ENCODE measurements at places on chromosomes 3 and 15.

DNA sequence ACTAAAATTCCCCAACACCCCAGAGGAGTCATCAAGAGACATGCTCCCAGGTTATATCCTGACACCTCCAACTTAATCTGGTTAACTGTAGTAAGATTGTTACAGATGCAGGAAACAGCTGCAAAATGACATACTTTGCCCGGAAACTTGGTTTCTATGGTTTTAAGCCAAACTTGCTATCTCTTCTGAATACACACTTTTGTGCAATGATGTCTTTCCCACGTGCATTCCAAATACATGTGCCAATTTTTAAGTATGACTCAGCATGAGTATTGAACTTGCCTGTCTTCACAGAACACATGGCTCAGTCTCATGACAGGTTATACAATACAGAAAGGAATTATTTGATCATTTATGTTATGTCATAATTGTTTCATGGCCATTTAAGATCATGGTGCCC, 207.0 kb upstream of the DCBLD2 start:
- DNase-seq: no peak

- DNase-seq: no peak
Measured at GRCh38 chr15:45884289-45884688, 249.5 kb downstream of the SQOR start.

- DNase-seq: no peak
Measured at GRCh38 chr3:152885076-152885475, 50.1 kb downstream of the P2RY1 start.

DNA sequence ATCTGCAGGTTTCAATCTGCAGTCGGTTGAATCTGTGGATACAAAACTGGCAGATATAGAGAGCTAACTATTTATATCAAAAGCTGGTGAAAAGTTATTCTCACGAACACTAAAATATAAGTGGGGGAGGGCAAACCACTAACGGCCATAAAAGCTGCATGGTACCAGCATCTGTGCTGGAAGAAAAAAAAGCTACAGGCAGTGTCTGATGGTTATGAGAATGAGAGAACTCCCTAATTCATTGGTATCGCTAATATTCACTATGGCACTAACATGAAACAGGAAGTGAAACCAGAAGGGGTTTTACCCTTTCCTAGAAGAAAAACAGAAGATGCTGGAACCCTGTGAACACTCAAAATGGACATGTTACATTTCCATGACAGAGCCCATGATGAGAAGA, 15.9 kb downstream of the CEP70 start:
- no peak for DNase-seq

DNA sequence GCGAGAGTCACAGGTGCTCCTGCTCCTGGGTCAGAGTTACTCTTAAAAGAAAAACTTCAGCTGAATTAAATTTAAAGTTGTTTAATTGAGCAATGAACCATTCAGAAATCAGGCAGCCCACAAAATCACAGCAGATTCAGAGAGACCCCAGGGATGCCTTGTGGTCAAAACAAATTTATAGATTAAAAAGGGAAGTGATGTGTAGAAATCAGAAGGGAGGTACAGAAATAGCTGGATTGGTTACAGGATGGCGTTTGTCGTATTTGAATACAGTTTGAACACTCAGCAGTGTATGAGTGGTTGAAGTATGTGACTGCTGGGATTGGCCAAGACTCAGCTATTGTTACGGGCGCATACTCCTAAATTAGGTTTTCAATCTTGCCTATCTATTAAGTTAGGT, 58.6 kb downstream of the UACA start:
- DNase-seq: no peak

DNA sequence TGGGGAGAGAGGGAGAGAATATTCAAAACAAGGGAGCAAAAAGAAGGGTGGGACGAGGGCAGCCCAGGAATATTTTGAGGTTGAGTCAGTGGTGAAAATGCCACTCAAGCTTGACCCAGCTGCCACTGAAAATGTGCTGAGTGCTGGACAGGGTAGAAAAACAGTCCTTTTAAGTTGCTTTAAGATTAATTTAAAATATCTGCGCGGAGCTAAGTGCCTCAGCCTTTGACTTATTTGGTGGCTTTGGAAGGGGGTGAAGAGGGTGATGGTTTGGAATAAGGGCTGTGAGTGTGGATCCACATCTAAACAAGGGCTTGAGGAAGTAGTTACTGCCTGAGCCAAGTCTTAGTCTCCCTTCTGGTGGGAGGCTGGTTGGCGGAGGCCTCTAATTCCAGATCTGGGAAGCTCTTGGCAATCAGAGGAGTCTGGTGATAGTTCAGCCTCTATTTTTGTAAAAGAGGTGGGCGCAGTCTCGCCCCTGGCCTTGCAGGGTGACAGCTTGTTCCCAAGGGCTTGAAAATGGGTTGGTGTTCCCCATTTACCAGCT, 280.8 kb upstream of the ROPN1 start:
- DNase-seq: no peak

DNA sequence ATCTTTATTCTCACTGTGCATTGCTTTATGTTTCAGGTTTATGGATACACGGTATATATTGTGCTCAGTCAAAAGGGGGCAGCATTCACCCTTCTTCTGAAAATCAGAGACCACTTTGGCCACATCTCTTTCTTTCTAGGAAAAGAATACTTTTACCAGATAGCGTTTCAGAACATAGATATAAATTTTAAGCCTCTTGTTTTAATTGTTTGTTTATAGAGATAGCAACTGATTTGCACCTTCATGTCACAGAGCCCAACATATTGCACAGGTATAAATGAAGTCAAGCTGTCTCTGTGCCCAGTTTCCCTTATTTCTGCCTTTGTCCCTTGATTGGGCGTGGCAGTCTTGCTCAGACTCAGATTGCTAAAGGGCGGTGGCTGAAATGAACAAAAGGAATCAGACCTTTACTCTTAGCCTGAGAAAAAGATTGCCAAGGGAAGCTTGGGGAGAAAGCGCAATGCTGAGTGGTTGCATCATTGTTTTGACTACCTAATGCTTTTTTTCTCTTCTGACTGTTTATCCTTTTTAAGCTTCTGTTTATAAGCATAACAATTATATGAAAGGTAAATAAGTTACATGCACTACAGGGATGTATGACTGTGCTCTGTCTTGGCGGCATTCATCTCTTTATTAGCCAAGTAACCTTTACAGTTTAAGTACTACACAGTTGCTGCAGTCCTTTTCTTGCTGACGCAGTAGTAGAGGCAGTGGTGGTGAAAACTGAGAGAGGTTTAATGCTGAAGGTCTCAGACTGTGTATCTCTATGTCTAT, 70.8 kb upstream of the ZBTB20 start:
- peak; percentile 18 for DNase-seq

All from mucosa of gallbladder (tissue), 1 donor.